BE2C (cell line): ENCODE measurements at places on chromosomes 4 and X.

GRCh38 chr4:84433633-84434222 is 65.4 kb downstream of the NKX6-1 start:
- DNase-seq = no peak

DNA sequence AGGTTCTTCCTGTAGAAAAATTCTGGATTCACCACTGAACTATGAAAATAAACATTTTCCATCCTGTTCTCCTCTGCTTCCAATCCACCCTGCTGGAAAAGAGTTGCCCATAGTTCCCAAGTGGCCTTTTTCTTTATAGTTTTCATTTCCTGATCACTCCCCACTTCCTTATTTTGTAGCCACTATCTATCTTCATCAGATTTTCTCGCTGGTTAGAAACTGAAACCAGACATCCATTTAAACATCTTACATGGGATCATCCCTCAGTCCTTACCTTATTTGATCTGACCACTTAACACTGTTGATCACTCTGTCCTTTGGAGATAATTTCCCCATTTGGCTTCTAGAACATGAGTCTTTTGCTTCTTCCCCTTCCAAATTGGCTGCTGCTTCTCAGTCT is 42.2 kb upstream of the SCOC start:
- DNase-seq = no peak

DNA sequence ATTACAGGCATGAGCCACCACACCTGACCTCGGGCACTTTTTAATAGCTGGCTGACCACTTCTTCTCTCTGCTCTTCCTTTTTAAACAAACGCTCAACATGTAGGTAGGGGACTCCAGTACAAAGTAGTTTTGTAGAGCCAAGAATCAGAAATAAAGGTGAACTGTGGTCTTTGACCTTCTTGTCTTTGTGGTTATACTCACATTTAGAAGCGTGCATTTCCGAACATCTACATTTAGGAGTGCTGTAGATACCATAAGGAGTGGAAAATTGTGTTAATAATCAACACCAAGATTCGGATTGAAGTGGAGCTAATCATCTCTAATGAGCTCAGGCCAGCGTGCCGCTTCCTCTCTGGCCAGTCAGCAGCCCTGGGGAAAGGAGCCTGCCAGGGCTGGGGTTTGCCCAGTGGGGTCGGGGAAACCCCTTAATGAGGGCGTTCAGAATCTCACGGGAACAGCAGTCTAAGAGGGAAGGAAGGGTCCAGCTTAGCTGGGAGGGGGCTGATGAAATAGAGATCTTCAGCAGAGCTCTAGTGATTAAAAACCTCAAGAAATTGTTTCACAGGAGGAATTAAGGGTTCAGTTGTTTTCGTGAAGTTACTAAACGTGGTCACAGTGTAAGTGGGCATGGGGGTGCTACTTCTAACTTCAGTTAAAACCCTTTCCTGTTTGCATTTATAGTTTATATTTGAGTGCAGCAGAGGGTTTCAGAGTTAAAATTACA is 81.2 kb downstream of the GAB1 start:
- DNase-seq = no peak

GRCh38 chrX:64176876-64177275 is 28.6 kb downstream of the AMER1 start:
- DNase-seq = peak; percentile 14

GRCh38 chr4:145493166-145493565 is 11.5 kb downstream of the SMAD1 start:
- DNase-seq = no peak

- no peak for DNase-seq
Observed at GRCh38 chrX:50407976-50408375, 62.6 kb downstream of the DGKK start.

- no peak for DNase-seq
Observed at GRCh38 chrX:15358533-15358932, 23.2 kb upstream of the PIGA start.

DNA sequence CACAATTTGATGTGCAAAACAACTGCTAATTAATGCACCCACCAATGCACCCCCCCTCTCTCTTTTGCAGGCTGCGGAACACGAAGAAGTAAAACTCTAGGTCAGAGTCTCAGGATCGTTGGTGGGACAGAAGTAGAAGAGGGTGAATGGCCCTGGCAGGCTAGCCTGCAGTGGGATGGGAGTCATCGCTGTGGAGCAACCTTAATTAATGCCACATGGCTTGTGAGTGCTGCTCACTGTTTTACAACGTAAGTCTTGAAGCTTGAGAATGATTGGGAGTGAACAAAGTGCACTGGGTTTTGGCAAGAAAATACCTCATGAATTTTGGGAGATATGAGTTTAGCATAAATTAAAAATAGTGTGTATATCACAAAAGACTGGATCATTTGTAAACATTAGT is 28.9 kb downstream of the TMPRSS11E start:
- no peak for DNase-seq

GRCh38 chrX:154488336-154489075 is 1.9 kb downstream of the SLC10A3 start:
- DNase-seq = no peak

GRCh38 chr4:47469951-47470350 is 6.4 kb upstream of the COMMD8 start:
- DNase-seq = no peak

DNA sequence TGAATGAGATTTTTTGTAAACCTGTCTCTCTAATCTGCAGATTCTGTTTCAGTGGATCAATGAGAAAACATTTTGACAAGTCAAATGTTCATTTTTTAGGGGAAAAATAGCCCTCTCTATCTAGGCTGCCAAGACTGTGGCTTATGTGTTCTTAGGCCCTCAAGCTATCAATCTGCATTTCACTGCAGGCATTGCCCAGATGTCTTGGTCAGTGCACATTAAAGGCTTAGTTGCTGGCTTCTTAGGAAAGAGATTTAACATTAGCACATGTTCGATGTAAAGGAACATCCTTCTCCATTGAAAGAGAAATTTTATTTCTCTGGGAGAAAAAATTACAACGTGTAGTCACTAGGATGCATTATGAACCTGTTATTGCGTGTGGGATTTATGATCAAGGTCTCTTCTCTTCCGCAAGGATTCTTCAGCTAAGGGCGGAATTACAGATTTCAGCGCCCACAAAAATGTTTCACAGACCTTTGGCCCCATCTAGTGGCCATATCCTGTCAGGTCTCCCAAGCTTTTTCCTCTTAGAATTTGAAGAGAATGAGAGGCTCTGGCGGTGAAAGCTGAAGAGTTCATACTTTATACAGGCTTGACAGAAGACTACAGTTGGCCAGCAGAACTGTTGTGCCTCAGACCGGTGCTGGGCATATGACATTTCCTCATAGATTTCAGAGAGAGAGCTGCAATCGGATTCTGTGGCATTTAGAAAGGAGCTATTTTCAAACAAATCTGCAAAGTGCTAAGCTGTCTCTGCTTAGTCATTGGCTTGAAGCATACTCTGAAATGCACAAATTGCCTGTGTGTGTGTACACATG is 144.6 kb upstream of the NOCT start:
- peak; percentile 62 for DNase-seq

DNA sequence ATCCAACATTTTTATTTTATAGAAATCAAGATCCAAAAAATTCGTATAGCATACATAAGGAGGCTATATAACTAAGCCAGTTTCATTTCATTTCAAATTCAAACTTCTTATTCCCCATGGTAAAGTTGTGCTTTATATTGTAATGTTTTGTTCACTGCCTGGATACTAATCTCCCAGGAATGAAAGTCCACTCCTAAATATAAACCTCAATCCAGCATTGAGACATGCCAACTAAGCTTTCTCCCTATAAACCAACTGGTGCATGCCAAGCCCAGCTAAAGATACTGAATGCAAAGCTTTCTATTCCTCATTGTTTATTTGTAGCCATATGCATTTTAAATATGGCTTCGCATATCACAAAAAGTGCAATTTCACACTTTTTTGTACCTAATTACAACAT is 63.8 kb upstream of the INPP4B start:
- DNase-seq = no peak

DNA sequence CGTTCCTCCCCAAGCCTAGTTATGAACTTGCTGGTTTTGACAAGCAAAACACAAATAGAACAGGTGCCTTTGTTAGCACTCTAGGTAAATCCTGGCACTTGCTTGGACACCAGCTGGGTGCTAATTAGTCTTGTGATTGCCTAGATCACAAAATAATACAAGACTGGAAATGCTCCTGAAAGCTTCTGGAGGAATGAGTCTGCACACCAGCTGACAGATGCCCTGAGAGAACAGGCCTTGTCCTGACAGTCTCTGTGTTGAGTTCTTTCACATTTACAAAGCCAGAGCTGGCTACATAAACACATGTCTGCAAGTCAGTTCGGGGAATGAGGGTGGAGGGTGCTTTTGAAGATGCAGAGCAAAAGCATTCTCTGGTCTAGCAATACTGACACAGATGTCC is 93.8 kb downstream of the ELOVL6 start:
- DNase-seq = no peak

DNA sequence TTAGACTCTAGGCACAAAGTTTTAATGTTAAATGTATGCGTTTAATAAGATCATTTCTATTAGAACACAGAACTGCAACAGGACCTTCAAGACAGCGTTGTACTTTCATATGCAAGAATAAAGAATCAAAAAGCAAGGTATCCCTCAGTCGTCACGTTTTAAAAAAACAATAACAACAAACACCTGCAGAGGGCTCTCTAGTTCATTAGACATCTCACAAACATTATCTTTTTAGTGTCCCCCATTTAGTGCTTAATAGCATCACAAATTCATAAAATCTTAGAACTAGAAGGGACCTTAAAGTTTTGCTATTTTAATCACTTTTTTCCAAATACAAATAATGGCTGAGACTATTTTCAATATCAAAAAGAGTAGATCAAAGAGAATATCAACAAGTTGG is 236.6 kb downstream of the DCHS2 start:
- DNase-seq = no peak

- DNase-seq = no peak
Observed at GRCh38 chr4:113711883-113712662, 49.5 kb downstream of the CAMK2D start.

DNA sequence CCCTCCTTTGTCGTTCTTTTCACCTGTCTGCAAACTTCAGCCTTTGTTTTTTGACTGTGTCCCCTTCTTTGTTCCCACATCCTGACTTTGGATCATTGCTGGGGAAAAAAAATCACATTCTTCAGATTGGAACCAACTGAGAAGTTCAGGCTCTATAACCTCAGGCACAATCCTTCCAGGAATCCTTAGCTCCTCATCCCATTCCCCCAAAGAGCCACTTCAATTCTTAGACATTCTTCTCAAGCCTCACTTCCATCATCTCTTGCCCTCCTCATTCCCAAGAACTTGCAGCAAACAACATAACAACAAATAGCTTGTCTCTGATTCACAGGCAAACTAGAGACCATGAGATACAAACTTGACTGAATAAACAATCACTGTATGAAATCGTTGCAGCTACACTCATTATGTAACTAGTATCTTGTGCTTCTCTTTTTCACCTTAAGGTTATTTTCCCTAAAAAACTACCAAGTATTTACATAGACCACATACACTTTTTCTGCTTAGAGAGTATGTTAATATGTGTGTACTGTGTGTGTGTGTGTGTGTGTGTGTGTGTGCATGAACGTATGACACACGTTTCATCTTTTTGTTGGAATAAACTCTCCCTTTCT is 26.4 kb upstream of the PGM2 start:
- no peak for DNase-seq

DNA sequence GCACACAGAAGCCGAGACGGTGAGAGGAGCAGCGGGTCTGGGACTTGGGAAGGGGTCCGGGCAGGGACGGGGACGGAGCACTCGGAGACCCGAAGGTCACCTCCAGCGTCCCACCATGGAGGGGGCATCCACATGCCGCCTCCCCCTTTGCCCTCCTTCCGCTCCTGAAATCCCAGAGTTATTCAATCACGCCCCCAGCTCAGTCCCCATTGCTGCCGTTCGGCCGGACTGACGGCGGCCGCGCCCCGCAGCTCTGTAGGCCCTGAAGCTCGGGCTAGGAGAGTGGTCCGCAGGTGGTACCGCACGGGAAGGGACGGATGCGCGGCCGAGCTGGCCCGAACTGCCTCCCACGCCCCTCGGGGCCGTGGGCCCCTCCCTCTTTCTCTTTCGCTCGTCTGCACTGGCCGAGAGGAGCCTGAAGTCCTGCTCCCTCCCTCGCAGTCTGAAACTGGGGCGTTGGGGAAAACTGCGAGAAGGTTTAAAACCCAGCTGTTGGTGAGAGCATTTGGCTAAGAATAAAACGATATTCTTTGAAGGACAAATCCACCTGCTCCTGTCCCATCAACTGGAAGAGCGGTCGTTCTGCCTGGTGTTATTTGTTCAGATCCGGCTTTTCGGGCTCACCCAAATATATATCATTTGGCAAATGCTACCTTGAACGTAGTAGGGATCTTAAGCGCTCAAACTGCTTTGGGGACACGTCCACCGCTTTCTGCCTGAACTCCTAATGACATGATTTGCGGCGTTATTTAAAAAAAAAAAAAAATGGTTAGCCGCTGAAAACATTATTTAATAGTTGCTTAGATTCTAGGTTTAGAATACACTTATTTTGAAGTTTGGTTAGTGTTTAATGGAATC is 719 bp downstream of the USO1 start:
- DNase-seq = peak; percentile 74

GRCh38 chr4:3205995-3206394 is 43.0 kb upstream of the MSANTD1 start:
- no peak for DNase-seq

DNA sequence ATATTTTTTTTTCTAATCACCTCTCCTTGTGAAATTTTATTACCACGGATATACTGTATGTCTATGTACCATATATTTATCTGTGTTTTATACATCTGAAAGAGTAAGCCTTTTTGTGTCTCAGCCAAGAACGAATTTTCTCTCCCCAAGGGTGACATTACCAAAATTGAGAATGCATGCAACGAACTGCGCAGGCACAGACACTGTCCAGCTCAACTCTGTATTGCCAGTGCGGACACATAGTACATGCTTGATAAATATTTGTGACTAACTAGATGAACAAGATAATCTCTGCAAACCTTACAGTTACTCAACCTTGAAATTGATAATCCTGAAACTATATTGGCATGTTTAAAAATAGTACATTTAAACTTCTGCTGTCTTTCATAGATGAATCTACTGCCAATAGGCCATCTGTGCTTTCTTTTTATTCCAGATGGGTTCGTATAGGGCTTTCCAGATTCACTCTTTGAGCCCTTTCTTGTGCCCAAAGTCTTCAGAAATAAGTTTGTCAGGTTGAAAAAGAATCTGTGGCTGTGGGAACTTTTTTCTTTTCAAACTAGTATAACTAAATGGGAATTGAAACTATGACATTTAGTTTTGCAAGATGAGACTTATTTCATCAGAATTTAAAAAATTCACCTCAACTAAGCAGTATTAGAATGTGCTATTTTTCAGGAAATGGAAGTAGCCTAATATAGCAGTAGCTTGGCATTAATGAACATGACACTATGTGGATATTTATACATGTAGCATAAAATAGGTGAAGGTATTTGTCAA is 38.9 kb downstream of the DTHD1 start:
- no peak for DNase-seq

GRCh38 chrX:153478746-153479145 is 8.4 kb upstream of the HAUS7 start:
- DNase-seq = no peak

DNA sequence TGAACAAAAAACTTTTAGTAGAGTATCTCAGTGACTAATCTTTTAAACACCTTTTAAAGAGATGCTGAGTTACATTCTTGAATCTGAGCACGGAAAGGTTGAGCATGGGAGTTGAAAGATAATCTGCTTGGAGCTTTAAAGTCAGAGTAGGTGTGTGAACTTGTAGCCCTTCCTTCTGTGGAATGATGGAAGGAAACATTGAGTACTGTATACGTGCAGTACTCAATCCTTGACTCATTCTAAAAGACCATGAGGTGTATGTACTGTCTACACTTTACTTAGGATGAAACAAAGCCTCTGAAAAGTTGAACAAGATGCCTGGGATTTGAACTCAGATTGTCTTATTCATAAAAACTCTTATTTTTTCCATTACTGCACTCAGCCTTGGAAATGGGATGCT is 3.4 kb downstream of the ENOPH1 start:
- no peak for DNase-seq
